LHCN-M2 (cell line): ENCODE measurements at places on chromosomes 5 and 9.

DNA sequence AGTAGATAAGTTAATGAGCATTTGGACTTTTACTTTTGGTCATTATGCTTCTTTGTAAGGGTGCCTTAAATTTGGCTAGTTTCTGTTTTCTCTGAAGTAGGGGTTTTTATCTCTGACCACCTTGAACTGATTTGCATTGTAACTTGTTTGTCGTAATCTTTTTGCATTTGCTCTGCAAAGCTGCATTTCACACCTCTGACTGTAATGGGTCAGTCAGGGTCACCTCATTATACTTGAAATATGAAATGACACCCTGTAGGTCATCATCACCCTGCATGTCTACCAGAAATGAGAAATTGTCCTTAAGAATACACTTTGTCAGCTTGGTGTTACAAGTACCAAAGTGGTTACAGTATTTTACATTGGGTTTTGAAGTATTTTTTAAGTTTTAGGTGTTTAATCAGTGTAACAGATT is 74.0 kb downstream of the KCNN2 start:
- no peak for DNase-seq

- peak; percentile 25 for DNase-seq
Observed at GRCh38 chr5:180395540-180396274, 42.6 kb upstream of the GFPT2 start.

DNA sequence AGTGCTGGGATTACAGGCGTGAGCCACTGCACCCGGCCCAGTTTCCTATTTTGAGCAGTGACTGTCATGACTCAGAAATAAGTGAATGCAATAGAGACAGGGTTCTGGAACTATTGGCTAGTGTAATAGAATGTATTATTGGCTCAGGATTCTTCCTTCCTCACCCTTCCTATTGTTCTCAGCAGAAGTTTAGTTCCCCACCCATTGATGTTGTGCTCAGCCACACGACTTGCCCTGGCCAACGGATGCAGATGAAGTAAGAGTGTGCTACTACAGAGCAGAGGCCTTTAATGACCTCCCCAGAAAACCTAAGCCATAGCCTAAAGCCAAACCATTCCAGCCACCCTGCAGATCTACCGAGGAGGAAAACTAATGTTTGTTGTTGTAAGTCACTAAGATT is 287.9 kb downstream of the AGTPBP1 start:
- no peak for DNase-seq

GRCh38 chr5:180785121-180785781 is 17.4 kb downstream of the MGAT1 start:
- DNase-seq: peak; percentile 86

DNA sequence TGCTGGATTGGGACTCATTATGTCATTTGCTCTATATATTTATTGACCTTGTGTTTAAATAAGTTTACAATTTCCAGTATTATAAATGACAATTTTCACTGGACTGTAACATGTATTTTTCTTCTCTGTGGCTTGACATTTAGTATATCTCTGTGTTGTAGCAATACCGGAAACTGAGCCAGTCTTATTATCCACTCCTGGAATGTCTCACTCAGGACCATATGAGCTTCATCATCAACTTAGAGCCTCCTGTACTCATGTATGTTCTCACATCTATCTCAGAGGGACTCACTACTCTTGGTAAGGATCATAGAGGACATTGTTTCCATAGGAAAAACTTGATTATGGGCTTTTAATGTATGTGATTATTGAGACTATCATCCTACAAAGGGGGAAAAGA is 66.5 kb upstream of the TLX3 start:
- no peak for DNase-seq

GRCh38 chr5:7822449-7822848 is 28.5 kb downstream of the CFAP90 start:
- DNase-seq: no peak

GRCh38 chr5:80037366-80037765 is 2.2 kb downstream of the THBS4 start:
- DNase-seq: no peak

DNA sequence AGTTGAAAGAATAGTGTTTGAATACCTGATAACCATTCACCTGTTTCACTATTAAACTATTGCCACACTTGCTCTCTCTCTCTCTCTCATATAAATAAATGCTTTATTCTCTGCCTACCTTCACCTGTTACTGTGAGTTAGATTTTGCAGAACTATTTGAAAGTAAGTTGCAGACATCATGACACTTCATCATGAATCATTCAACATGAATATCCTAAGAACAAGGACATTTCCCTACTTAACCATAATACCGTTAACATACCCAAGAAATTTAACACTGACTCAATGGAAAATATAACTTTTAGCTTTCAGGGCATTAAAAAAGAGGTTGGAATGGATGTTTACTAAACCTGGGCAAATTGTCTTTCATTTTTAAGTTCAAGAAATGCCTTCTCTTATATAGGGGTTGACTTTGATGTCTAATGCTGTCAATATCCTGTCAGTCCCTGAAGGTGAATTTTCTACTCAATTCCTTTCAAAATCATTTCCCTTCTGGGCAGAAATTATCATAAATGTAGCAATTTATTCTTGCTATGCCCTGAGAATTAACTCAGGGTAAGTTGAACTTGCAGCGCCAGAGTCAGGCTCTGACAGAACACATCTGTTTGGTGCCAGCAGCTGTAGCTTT is 582.6 kb upstream of the TLE4 start:
- DNase-seq: peak; percentile 47

DNA sequence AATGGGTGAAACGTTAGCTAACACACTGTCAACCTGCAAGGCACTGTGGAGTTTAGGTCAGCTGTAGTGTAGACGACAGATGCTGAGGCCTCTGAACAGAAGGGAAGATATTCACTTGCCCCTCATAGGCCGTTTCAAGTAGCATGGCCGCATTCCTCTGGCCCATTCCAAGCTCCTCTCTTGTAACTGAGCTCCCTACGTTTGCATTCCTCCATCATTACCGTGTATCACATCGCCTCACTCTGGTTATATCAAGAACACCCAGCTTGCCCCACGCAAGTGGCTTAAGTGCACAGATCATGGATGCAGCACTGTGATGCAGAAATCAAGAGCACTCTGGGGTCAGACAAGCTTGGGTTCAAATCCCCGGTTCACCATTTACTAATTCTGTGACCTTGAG is 43.3 kb downstream of the PRELID2 start:
- no peak for DNase-seq

DNA sequence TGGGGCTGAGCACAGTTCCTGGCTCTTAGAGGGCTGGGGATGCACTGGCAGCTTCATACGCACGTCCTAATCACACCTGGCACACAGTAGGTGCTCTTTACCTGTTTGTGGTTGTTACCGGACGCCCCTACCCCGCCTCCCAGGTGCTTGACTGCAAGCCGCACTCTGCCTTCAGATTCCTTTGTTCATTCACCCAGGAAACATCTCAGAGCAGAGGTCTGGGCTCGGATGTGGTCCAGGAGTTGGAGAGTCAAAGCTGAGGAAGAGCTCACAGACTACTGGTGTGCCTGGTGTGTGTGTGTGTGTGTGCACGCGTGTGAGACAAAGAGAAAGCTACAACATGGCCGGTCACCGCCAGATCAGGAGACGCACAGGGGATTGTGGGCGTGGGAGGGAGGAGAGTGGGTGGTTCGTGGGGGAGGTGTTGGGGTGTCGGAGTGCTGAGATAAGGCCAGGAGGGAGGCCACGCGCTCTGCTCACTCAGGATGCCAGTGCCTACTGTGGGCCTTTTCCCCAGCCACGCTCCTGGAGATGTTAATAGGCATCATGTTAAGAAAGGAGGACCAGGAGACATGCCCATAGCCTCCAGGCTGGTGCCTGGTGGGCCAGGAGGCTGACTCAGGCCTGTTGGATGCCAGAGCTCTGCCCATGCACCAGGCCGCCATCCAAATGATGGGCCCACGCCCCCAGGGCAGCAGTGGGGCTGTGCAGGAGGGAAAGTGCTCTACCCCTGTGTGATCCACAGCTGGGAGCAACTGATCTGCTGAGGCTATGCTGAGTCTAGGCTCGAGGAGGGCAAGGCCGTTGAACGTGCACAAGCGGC is 39.9 kb downstream of the CRB2 start:
- DNase-seq: no peak

DNA sequence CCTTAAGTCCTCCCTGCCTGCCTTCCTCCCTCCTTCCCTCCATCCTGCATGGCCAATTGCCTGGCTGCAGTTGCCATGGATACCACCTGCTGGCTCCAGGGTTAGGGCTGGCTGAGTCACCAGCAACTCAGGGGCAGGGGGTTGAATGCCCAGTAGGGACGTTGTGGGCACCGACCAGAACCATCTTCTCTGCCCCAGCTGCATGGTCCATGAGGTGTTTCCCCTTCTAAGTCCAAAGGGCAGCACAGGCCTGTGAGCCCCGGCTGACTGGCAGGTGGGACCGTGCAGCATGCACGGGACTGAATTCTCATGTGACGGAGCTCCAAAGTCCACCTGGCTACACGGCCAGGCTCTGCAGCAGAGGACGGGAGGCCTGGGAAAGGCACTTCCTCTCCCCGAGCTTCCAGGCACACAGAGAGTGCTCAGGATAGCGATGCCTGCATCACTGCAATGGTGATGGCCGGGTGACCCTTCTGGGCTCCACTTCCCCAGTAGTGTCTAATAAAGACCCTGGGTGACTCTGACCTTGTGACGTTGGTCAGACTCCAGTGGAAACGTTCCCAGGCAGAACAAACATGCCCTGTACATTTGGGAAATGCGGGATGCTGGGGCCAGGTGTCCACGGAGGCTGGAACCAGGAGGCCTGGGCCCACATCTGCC is 5.7 kb downstream of the ASS1 start:
- DNase-seq: no peak

DNA sequence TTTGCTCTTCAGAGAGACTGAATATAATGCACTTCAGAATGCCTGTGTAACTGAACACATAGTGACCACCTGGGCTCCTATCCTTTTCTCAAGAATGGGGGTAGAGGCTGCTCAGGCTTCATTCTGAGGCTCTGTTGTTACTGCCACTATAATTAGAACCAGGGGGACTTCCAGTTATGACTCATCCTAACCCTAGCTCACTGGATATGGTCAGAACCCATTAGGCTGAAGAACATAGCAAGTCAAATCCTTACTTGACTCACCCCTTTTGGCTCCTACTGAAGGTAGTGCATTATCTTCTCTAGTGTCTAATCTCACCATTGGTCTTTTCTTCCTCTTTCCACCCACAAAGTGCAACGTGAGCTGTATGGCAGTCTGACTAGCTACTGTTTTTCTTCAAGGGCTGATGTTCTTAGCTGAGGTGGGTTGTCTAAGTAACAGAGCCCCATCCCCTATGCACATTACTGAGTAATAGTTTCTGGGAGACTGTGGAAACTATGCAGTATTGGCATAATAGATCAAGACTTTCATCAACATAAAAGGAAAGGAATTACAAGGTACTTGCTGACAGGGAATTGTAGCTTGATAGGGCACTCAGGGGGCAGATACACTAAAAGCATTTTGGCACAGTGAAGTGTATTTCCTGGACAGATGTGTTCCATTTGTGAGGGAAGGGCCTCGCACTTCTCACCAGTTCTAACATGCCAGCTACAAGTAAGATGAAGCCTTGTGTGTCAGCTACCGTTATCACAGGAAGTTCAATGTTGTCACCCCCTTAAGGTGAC is 431.0 kb upstream of the MEF2C start:
- DNase-seq: peak; percentile 85

GRCh38 chr5:127447827-127448226 is 69.6 kb upstream of the PRRC1 start:
- DNase-seq: peak; percentile 91

- DNase-seq: no peak
Observed at GRCh38 chr5:118556792-118557191, 431.6 kb downstream of the DTWD2 start.

DNA sequence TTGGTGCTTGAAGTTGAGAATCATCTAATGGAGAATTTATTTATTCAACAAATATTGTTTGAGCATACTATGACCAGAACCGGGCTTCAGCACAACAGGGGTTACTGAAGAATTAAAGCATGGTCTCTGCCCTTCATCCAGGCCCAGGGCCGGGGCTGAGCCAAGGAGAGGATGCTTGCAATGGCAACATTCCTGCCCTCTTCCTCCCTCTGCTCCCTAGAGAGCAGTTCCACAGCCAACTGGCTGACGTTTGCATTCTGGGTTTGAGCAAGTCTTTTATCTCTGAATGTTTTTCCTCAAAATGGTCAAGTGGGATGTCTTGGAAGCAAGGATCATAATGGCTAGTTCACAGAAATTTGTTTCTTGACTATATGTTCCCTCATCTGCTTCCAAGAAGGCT is 80.7 kb downstream of the GLDC start:
- DNase-seq: no peak

DNA sequence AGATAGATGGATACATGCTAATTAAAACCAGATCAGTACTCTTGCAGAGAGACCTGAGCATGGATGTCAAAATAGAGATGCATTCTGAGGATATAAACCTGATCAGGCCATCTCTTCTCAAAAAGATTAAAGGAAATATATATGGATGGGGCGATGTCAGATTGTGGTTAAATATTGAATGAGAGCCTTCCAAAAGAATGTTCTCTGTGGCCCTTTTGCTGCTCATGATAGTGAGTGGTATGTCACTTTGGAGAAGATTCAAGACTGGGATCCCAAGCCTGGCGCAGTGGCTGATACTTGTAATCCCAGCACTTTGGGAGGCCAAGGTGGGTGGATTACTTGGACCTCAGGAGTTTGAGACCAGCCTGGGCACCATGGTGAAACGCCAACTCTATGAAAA is 20.5 kb downstream of the ZNF131 start:
- no peak for DNase-seq

DNA sequence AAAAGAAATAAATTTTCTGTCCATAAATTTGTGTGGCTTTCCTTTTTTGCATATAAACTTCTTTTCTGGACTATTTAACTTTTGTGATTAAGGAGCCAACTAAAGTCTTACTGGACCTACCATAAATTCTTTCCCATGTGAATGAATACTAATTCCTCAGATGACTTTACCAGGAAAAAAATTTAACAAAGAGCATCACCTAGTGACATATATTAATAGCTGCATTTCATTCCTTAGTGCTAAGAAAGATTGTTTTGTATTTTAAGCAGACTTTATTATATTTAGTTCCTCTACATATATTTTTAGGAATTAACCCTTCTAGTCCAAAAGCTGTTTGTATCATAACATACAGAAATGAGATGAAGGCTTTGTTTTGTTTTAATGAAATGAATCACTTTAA is 64.4 kb downstream of the C9orf85 start:
- no peak for DNase-seq

DNA sequence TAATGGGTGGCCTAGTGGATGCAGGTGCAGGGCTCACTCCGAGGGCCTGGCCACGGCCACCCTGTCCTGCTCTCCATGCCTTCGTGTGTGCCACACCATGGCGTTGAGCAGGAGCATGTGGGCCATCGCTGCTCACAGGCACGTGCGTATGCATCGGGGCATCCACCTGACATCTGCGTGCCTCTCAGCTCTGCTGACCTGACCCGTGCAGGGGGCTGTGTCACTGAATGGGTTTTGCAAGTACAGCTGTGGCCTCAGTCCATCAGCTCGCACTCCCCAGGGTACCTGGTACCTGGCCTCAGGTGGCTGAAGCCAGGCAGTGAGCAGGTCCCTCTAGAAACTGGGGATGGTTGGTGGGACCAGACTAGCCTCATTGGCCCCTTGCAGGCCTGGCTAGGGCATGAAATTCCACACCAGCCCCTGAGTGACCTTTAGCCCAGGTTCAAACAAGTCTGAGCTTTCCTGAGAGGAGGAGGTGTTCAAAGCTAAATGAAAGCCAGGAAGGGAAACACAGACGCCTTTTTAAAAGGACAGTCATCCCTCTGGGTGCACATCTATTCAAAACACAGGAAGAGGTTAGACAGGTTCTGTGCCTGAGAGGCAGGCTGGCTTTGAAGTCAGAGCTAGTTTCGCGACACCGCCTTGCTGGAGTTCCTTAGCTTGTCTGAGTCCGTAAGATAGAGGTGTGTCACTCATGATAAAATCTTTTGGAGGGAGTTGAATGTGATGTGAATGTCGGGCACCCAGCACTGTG is 74.0 kb downstream of the MACROH2A1 start:
- DNase-seq: no peak
